Left cardiac atrium (tissue), 4 donors: ENCODE measurements at places on chromosomes 5 and 9. TPM values are rescaled to one million over a fixed set of nuclear protein-coding genes. Genes with fewer than 3 reads are reported as not detected.
A peak's percentile ranks its signal among the peaks of the same experiment; 100 is the strongest.

Gene HACD4
- 1.0 TPM for total RNA-seq

Gene ADRB2
- total RNA-seq: 3.3 TPM

Gene NR4A3
- total RNA-seq: 92.1 TPM

Gene ARID3C
- not detected for total RNA-seq

Gene FOXI1
- not detected for total RNA-seq

DNA sequence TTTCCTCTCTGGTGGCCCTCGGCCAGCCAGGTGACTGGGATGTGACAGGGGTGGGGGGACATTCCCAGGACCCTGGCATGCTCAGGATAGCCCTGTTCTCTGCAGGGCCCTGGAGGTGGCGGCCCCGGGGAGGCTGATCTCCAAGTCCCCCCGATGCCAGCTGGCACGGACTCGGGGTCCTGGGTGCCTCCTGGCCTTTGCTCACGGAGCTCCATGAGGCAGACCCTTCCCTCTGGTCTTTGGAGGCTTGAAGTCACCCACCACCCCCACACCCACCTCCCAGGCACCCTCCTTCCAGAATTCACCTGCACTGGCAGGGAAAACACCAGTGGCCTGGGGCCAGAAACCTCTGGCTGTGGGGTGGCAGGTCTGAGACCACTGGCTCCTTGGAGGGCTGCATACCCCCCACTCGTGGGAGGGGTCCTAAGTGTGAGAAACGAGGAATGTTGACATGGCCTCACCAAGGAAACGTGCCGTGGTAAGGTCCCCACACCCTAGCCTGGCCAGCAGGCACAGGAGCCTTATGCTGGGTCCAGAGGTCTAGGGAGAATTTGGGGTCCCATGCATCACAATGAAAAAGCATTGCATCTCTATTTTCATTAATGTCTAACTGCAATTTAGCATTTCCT, 130.8 kb upstream of the FAM120A start:
- no peak for DNase-seq

- DNase-seq: no peak
Measured at GRCh38 chr9:97526895-97527575, 25.6 kb downstream of the TMOD1 start.

DNA sequence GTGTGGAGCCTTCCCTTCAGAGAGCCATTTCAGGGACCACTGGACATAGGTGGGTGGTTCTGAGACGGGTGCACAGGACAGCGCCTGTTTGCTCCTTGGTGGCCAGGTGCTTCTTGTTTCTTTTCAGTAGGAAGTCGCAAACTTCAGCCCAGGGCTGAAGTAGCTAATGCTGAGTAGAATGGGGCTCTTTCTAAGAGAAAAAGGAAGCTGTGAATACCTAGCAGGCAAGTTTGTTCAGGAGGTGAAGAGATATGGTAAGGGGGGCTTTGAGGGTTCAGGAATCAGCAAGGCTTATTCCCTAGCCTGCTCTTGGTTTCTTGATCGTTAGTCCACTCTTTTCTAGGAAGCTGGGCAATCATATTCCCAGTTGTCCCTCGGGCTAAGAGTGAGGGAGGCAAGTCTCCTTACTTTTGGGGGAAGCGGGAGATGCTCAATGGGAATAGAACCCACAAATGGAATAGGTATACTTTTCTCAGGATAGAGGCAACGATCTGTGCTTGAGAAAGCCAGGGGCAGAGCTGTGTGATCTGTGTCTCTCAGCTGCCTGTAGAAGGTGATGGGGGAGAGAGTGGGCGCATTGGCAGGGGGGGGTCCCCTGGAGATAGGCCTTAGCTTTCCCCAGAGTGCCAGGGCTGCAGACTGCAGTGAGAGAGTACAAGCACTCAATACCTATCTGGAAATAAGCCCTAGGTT, 1.9 kb upstream of the PURA start:
- no peak for DNase-seq

DNA sequence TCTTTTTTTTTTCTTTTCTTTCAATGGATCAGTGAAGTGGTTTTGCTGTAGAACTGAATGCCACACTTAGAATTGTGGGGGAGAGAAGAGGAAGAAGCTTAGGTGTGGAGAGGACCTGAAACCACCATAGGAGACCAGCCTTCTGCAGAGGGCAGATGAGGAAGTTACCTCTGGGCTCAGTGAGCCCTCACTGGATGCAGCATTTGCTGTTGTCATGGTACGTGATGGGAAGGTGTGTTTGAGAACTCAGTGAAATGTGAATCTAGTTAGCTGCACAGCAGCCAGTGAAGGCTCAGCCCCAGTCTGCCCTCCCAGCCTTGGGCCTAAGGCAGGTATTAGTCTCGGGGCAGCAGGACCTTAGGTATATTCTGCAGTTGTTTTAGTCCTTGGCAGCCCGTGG, 17.5 kb downstream of the CYFIP2 start:
- DNase-seq: no peak

GRCh38 chr9:9921805-9922204, 691.0 kb downstream of the PTPRD start:
- no peak for DNase-seq

DNA sequence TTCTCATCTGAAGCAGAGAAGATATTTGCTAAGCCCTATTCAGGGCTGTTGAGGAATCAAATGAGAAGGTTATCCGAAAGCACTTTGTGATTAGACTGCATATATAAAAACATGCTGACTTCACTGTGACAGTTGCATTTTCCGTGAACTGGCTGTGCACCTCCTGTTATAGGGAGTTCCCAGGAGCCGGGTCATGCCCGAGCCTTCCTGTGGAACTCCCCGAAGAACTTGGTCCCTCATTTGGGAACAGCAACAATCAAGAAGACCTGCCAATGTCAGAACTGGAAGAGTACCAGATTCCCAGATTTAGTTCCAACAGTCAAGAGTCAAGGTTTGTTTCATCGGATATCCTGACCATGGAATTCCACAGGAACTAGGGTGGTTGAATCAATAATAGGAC, 130.4 kb upstream of the RAI14 start:
- peak; percentile 31 for DNase-seq

DNA sequence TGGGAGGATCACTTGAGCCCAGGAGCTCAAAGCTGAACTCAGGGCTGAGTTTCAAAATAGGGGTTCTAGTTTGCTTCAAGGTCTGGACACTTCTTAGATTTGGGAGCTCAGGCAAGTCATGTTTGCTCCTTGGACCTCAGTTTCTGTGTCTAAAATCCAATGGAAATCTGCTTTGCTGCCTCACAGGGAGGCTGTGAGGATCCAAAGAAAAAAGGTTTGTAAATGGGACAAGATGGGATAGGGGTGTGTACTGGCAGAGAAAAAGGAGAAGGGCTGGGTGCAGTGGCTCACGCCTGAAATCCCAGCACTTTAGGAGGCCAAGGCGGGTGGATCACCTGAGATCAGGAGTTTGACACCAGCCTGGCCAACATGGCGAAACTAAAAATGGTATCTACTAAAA, 39.6 kb upstream of the SH3PXD2B start:
- no peak for DNase-seq

- no peak for DNase-seq
Measured at GRCh38 chr9:33924978-33925797, 108.2 kb downstream of the UBE2R2 start.
